ENCODE measurements at places on chromosomes 1 and 21.

DNA sequence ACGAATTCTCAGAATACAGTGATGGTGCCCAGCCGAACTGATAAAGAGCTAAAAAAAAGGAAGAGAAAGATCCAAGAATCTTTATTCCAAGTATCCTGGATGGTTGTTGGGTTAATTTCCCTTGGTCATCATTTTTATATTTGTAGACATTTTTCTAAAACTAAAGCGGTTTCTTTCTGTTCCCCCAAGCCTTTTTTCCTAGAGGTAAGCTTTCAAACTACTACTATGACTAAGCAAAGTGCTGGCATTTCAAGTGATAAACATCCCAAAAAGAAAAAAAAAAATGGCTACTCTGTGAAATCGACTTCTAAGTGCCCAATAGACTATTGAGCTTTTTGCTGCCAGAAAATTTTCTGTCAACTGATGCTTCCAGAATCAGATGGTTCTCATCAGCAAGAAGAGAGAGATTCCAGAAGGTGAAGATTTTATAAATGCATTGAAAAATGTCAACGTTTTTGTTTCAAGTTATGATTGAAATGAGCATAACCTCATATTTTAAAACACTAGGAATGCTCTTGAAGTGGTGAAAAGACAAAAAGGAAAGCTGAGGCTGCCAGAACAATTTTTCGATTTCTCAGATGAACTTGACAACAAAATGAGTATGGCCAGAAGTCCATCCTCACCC, 96.1 kb upstream of the ZC3H11B start:
- H3K27me3 ChIP-seq = no peaks in the 10 kb centered on the region
- H3K27ac ChIP-seq = no peak overlapping the region
- no peak overlapping the region for H3K4me3 ChIP-seq
- no peak for DNase-seq

GRCh38 chr1:93108335-93108734, 29.3 kb downstream of the MTF2 start:
- H3K27ac ChIP-seq = no peak overlapping the region
- no peak overlapping the region for H3K4me3 ChIP-seq
- no peaks in the 10 kb centered on the region for H3K27me3 ChIP-seq

DNA sequence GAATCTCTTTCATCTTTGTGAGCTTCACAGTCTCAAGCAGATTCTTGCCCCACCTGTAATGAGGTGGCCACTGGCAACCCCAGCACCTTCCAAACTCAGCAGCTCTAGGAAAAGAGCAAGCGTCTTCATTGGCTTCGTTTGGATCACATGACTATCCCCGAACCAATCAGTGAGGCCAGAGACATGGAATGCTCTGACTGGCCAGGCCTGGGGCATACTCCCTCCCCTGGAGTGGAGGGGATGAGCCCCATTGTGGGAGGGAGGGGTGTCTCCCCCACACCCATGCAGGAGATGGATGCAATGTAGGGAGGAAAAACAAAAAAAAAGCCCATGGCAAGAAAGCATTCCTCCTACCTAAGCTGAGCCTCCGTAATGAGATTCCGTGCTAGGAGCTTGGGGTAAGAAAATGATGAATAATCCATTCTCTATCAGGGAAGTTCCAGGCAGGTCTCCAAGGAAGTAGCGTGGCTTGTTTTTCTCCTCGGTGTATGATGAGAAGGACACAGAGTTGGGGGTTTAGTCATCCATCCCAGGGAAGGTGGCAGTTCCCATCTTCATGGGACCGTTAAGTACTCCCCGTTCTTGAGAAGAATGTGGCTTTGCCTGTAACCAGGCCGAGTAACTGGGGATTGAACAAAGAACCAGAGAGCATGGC, 32.7 kb downstream of the FHAD1 start:
- H3K4me1 ChIP-seq = peaks cover 17% of the 10 kb centered on the region
- no peak overlapping the region for H3K27ac ChIP-seq
- H3K27me3 ChIP-seq = peaks cover 12% of the 10 kb centered on the region
- no peaks in the 10 kb centered on the region for H3K36me3 ChIP-seq
- no peak overlapping the region for H3K4me3 ChIP-seq

DNA sequence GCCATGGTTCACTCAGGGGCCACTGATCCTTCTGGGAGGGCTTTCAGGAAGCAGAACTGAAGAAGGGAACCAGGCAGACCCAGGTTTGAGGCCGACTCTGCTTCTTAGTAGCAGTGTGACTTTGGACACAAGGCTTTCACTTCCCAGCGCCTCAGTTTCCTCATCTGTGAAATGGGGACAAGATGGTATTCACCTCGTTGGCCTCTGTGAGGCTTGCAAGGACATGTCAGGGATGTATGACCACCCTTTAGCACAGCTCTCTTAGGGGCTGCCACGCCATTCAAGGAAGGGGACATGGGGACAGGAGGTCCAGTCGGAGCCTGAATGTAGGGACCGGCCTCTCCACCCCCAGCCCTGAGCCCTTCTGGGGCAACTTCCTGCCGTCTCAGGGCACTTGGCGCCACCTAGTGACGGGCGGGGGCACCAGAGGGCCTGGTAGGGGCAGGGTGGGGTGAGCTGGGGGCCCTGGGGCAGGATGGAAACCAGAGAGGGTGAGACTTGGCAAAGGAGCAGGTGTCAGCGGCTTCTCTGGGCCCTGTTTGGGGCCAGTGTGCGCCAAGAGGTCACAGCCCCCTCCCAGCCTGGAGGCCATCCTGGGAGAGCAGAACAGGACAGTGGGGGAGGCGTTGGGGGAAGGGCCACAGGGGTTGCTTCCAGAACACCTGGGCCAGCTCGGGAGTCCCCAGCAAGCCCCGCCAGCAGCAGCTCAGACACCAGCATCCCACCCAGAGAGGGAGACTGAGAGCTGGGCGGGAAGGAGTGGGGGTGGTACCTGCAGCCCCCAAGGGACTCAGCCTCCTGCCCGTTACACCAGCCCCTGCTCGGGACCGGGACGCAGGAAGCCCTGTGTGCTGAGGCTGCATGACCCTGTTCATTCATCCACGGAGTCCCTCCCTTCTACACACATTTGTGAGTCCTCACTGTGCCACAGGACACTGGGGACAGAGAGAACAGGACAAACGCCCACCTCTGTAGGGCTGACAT, 102.5 kb upstream of the TARDBP start:
- H3K27ac ChIP-seq = no peak overlapping the region
- H3K36me3 ChIP-seq = peaks cover 3% of the 10 kb centered on the region
- no peak overlapping the region for H3K4me3 ChIP-seq
- peaks cover 16% of the 10 kb centered on the region for H3K27me3 ChIP-seq

DNA sequence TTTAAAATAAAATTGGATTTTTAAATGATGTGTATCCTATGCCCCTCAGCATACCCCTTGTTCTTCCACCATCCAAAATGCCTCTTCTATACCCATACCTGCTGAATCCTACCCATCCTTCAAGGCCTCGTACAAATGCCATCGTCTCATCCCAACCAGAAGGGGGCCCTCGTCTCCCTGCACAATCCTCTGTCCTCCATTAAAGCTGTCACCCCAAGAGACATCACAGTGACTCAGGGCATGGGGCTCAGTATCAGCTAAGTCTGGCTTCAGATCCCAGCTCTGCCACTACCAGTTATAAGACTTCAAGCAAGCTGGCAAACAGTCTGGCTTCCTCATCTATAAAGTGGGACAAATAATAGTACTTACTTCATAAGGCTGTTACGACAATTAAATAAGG, 23.8 kb downstream of the IGFN1 start:
- peaks cover 32% of the 10 kb centered on the region for H3K27me3 ChIP-seq
- no peak overlapping the region for H3K27ac ChIP-seq
- no peak for DNase-seq
- no peaks in the 10 kb centered on the region for H3K4me1 ChIP-seq
- H3K36me3 ChIP-seq = peaks cover 1% of the 10 kb centered on the region

DNA sequence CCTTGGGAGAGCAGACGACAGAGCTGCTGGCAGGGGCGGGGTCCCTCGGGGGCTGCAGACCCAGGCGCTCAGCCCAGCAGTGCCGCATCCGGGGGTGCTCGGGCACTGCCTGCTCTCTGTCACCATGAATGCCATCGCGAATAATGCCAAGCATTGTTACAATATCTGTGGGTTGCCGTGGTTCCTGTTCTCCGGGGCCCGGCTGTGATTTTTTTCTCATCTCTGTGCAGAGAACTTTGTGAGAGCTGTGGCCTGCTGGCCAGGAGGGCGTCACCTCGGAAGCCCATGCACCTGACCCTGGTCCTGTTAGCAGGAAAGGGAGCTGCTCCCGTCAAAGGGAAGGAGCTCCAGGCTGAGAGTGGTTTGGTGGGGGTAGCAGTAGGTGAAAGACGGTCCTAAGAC, 70.4 kb downstream of the PRDM16 start:
- H3K36me3 ChIP-seq = peaks cover 1% of the 10 kb centered on the region
- peaks cover 5% of the 10 kb centered on the region for H3K27me3 ChIP-seq
- no peak overlapping the region for H3K27ac ChIP-seq
- no peak overlapping the region for H3K4me3 ChIP-seq

DNA sequence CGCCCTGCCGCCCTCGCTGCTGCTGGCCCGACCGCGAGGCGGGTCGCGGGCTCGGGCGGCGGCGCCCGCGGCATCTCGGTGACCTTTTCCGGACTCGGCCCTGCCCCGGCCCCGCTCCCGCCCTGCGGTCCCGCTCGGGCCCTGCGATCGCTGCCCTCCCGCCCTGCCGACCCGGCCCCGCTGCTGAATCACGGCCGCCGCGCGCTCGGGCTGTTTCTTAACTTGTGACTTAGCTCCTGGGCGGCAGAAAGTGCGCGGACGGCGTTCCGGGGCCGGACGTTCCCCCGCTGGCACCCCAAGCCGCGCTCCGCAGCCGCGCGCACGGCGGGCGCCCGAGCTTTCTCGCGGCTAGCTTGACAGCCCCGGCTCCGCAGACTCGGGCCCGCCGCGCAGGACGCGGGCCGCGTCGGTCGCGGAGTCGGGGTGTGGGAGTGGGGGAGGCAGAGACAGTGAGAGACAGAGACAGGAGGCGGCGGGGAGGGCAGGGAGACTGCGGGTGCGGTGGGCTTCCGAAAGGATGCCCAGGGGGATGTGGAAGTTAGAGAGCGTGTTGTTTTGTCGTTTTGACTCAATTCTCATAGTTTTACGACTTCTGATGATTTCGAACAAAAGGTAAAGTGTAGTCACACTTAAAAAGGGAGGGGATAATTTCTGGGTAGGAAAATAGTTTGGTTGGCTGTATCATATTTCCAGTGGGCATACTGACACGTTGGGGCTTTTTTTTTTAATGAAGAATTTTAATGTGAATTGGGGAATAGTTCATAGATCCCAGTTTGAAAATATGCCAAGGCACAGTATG, 49.8 kb downstream of the PRDM2 start:
- H3K36me3 ChIP-seq = peaks cover 3% of the 10 kb centered on the region
- no peak for DNase-seq
- peak overlapping the region; percentile 98 for H3K27ac ChIP-seq
- peak overlapping the region; percentile 98 for H3K4me3 ChIP-seq

DNA sequence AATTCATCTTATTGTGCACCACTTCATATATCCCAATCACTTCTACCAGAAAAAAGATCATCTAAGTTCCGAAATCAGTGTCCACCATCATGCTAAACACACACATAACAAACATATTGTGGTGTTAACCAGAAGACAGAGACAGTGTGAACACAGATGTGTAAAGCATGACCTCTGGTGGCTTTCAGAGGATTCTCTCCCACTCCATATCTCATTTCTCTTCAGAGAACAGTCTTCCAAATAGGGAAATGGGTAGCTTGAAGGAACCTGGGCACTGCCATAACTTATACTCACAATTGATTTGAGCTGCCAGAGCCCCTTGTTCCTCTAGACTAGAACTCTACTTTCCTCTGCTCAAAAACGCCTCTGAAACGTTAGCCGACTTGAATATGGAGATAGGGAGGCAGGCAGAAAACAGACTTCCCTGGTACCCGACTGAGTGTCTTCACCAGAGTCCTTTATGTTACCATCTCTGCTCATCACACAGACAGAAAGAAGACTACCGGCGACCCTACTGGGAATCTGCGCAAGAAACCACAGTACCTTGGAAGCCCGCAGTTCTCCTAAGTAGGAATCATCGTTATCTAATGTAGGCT, 1.8 kb upstream of the ELAPOR1 start:
- peaks cover 20% of the 10 kb centered on the region for H3K4me1 ChIP-seq
- DNase-seq = no peak
- H3K27me3 ChIP-seq = peaks cover 29% of the 10 kb centered on the region
- no peak overlapping the region for H3K4me3 ChIP-seq

GRCh38 chr1:77540501-77541161, 141.8 kb downstream of the ZZZ3 start:
- H3K4me1 ChIP-seq = peaks cover 25% of the 10 kb centered on the region
- DNase-seq = no peak
- H3K27ac ChIP-seq = no peak overlapping the region
- H3K27me3 ChIP-seq = no peaks in the 10 kb centered on the region
- no peaks in the 10 kb centered on the region for H3K36me3 ChIP-seq
- no peak overlapping the region for H3K4me3 ChIP-seq

DNA sequence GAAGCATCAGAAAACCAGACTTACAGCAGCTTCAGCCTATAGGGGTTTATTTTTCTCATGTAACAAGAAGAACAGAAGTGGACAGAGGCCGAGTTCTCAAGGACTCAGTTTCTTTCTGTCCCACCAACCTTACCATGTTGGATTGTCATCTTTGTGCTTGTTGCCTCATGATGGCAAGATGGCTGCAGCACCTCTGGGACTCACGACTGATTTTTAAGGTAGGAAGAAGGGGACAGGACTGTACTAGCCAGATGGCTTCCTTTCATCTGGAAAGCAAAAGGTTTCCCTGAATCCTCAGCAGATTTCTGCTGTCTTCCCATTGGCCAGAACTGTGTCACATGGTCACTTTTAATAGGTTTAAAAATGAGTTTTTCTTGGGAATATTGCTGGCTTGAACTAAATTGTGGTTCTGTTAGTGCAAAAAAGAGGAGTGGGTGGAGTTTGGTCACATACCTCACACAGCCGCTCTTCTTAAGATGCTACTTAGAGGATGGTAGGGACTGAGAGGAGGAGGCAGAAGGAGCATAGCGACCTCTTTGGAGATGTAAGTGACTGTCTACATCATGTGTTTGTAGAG, 48.1 kb upstream of the ENAH start:
- H3K4me1 ChIP-seq = peaks cover 55% of the 10 kb centered on the region
- no peaks in the 10 kb centered on the region for H3K27me3 ChIP-seq
- H3K27ac ChIP-seq = peak overlapping the region; percentile 97
- no peaks in the 10 kb centered on the region for H3K36me3 ChIP-seq

DNA sequence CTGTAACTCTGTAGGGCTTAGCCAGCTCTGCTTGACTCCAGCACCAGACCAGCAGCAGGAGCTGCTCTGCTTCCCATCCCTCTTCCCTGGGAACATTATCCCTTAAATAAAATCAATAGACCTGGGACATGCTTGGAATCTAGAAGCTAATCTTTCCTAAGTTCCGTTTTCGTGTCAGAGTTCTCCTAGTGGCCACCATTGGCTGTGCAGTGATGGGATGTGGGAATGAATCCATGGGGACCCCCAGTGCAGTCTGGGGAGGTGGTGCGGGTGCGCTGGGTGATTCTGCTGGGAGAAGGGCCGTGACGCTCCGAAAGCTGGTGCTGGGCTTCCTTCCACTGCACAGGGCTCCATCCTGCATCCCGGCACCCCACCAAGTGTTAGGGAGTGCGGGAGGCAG, 202.7 kb downstream of the CAMTA1 start:
- no peak overlapping the region for H3K4me3 ChIP-seq
- no peak overlapping the region for H3K27ac ChIP-seq
- peaks cover 8% of the 10 kb centered on the region for H3K4me1 ChIP-seq
- peaks cover 4% of the 10 kb centered on the region for H3K36me3 ChIP-seq
- H3K27me3 ChIP-seq = peaks cover 7% of the 10 kb centered on the region

- H3K27me3 ChIP-seq = no peaks in the 10 kb centered on the region
- H3K4me1 ChIP-seq = no peaks in the 10 kb centered on the region
- DNase-seq = no peak
- peaks cover 45% of the 10 kb centered on the region for H3K36me3 ChIP-seq
These were observed 18.6 kb upstream of the NUP133 start for GRCh38 chr1:229526695-229527094.
